Fibroblast of upper back skin (primary cell): ENCODE measurements at places on chromosomes 2 and 18.
A peak's percentile ranks its signal among the peaks of the same experiment; 100 is the strongest.

- DNase-seq = peak; percentile 35
These were observed 441.5 kb upstream of the POU3F3 start for GRCh38 chr2:104412384-104412783.

DNA sequence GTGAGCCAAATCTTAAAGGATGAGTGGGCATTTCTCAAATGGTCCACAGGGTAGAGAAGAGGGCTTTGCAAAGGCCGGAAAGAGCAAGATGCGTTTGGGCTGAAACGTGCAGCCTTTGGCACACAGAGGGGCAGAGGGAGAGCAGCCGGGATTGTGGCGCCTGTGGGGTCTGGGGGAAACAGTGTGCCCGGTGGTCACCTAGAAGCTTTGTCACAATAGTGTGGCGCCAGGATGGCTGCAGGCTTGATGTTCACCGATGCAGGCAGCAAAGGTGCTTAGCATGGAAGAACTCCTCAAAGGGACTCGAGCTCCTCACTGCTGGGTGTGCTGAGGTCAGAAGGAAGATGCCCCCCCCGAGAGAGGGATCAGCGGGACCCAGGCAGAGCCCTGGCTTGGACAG lies 23.8 kb downstream of the TPO start:
- no peak for DNase-seq

DNA sequence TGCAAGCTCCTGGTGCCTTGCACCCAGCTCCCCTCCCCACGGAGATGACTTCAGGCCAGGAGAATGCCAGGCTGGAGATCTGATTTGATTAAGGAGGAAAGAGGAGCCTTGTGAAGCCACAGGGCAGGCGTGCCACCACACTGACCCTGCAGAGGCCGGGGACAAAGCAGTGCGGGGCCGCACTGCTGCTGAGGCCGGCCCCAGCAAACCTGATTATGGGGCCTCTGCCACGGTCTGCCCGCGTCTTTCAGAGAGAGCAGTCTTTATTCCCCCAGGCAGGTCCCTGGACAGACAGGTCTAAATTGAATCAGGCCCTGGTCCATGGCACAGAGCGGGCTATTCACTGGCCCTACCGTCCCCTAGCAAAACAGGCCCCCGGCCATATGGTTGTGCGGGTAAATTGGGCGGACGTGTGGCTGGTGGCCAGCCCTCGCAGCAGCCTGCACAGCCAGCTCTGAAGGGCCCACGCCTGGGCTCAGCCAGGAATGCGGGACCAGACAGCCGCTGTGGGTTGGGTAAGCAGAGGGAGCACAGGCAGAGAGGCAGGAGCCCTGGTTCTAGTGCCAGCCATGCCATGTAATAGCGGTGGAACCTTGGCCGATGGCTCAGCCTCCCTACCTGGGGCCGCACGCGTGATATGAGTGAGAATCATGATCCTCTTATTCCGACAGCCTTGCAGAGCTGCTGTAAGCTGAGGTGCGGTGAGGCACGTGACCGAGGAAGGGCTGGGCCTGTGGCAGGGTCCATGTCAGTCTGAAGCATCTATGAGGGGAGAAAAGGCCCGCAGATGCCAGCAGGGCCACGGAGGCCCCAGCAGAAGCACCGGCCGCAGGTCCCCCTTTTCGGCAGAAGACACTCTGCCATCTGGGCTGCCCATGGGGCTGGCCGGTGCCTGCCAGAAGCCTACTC lies 97.3 kb upstream of the MYCN start:
- DNase-seq = no peak

DNA sequence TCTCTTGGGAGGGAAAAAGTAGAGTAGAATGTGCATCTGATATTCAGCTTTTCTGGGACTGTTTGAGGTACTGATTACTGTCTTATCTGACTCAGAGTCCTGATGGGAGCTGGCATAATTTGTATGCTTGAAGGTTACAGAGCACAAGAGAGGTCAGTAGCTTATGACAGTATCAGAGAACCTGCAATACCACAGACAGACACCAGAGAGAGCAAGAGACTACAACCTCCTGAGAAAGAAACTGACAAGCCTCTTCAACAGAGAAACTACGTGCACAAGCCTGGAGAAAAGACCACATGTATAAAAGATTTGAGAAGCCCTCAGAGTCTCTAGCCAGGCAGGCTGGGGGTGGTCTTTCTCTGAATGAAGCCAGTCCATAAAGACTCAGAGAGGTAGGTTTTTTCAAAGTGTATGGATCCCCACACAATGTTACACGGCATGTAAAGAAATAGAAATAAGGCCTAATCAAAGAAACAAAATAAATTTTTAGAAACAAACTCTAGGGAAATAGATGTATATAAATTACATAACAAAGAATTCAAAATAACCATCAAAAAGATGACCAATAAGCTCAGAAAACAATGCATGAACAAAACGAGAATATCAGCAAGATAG lies 568.3 kb downstream of the LRRTM4 start:
- DNase-seq = peak; percentile 12

- DNase-seq = no peak
These were observed 250.4 kb upstream of the STON1 start for GRCh38 chr2:48279344-48280090.

- DNase-seq = no peak
These were observed 19.7 kb upstream of the ARHGAP25 start for GRCh38 chr2:68714866-68715265.

DNA sequence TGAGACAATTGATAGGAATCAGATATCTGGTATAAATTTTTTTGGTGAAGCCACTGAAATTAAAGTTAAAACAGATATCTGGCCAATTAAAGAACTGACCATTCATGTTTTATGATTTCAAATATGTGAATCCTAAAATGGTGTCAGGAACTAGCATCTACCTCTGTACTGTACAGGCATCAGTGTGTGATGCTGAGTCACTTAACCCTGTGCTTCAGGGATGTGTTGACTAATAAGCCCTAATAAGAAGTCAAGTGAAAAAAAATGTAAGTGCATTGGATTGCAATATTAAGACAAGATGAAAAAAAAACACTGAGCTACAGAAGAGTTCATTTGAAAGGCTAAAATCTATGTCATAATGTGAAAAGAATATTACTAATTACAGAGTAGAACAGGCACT lies 9.1 kb upstream of the UNC80 start:
- no peak for DNase-seq

DNA sequence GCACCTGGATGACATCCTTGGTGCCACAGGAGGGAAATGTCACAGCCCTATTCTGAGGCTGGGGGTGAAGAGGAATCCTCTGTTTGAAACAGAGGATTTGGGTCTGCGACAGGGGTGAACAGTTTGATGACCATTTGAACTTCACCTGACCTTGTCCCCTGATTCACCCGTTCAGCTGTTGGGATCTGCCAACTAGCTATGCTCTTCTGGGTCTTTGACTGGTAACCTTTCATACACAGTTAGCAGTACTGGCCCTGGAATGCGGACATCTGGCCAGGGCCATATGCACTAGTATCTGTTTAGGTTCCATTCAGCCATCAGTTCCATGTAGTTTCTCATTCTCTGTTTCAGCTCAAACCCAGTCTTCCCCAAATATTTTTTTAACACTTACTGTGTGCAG lies 72.6 kb upstream of the MCFD2 start:
- no peak for DNase-seq

- DNase-seq = no peak
These were observed 1.2 kb upstream of the OTX1 start for GRCh38 chr2:63049211-63049969.
